Fibroblast of the aortic adventitia (primary cell): ENCODE measurements at places on chromosomes 4 and X. TPM values are rescaled to one million over a fixed set of nuclear protein-coding genes. Genes with fewer than 3 reads are reported as not detected.
A peak's percentile ranks its signal among the peaks of the same experiment; 100 is the strongest.

Gene GPRIN3
- under 0.01 and 0.49 TPM in 2 replicates for total RNA-seq

Gene RAB40AL
- total RNA-seq = 0.99 TPM in 1 of 2 replicates, not detected in the other

Gene GAB3
- total RNA-seq = 1.2 and 4.2 TPM in 2 replicates

Gene GPC3
- 16.4 TPM in 1 of 2 replicates, not detected in the other for total RNA-seq

Gene SCRG1
- total RNA-seq = 0.49 and 0.99 TPM in 2 replicates

Gene SPIN2A
- total RNA-seq = 0.63 TPM in 1 of 2 replicates, not detected in the other

Gene MTNR1A
- total RNA-seq = not detected in 2 replicates

DNA sequence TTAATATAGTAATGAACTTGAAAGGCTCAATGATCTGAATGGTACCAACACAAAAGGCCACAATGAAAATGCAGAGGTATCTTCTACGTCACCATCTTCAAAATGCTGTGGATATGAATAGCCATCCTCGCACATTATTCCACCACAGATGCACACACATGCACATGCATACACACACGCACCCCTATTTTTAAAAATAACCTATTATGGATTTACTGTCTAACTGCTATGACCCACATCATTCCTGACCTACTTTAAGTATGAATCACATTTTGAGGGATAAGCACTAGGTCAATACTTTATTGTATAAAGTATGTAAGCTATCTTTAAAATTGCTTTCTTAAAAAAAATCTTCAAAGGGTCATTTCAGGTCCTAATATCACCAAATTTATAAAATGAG lies 24.4 kb upstream of the CORIN start:
- peak; percentile 35 for DNase-seq

GRCh38 chr4:143341186-143341755 lies 4.6 kb downstream of the GAB1 start:
- DNase-seq = no peak

DNA sequence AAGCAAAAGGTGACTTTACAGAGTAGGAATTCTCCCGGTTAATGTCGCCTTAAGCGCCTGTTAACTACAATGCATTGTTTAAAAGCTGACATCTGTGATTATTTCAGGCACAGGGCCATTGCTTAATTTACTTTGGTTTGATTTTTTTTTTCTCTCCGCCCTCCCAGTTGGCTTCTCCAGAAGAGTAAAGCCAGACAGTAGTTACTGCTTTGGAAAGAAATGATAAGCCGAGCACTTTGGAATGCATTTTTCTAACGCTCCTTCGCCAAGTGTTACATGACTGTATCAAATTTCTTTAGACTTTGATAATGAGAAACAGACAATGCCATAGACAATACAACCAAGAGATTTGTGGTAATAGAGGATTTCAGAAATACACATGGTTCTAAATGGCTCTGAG lies 383.0 kb upstream of the TENM3 start:
- DNase-seq = peak; percentile 86

GRCh38 chrX:65572971-65573370 lies 38.4 kb upstream of the LAS1L start:
- no peak for DNase-seq

GRCh38 chr4:19030048-19030447 lies 1008.5 kb upstream of the LCORL start:
- no peak for DNase-seq

- no peak for DNase-seq
Measured at GRCh38 chrX:82677286-82677685, 830.8 kb upstream of the POU3F4 start.

DNA sequence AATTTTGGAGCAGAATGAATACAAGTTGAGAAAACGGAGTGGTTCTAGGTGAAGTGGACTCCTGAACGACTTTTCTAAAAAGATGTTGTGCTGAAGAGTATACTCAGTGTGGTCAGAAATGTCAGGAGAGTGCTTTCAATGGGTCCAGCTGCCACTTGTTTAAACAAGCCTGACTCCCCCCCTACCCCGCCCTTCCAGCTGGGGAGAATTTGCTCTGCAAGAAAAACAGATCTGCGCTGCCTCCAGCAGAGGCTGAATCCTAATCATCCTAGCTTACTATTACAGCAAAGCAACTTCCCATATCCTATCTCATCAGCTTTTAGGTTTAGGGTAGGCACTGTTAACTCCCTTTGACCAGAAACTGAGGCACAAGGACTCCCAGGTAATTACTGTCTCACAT lies 1.9 kb downstream of the MAP3K15 start:
- no peak for DNase-seq

DNA sequence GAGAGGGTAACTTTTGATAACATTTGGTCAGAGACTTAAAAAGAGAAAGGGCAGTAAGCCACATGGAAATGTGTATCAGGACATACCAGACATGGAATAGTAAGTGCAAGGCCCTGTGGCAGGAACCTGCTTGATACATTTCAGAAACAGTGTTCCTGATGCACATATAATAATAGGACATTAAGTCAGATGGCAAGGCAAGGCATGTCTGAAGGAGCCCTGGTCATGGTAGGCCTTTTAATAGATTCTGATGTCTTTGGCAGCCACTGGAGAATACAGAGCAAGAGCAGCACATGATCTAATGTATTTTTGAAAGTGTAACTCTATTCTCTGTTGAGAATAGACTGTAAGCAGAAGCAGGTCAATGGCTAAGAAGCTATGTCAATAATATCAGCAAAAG lies 279.7 kb downstream of the CAMK2D start:
- no peak for DNase-seq

DNA sequence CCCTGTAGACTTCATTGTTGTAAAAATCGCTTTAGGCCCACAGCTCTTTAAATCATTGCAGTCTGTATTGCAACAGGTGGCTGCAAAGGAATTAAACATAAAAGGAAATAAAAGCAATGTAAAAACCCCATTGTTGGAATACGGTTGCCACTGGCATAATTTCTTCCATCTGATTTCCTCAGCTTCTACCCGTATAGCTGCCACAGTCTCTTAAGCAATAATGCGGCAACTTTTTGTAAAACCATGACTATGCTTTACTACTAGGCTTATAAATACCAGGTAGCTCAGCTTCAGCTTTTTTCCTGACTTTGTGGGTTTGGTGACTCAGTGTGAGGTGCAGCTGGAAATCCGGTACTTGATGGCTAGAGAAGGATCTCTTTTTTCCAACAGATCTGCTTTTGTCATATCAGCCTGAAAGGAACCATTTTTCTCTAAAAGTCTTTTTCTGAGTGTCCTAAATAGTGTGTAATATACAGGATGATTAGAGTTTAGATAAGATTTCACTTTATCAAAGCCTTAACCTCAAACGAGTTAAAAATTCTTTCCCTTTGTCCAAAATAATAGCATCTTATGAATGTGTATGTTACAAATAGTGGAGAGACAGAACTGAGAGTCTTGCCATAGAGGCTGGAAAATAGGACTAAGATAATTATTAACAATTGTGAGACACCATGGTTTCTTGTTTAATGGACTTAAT lies 268.0 kb downstream of the ADGRL3 start:
- peak; percentile 13 for DNase-seq

DNA sequence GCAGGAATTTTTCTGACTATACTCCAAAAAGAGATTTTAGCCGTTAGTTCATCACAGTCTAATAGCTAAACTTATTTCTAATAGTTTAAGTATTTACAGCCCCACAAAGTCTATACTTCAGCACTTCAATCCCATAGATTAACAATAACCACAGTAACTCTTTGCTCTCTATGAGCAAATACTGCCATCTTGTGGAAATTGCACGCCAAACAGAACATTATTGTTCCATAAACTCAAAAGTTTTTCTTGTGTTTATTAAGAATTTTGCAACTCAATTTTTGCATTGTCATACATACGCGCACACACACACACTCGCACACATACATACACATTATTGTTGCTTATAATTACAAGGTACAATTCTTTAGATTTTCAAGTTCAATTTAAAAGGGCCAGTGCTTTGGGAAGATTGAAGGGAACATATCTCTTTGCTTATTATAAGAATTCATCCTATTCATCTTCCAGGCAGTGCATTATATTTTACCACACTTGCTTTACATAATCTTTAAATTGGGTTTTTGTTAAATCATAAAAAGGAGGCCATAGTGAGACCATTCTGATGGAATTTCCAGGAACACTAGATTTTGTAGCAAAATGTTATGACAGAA lies 63.8 kb upstream of the ATOH1 start:
- DNase-seq = peak; percentile 56

DNA sequence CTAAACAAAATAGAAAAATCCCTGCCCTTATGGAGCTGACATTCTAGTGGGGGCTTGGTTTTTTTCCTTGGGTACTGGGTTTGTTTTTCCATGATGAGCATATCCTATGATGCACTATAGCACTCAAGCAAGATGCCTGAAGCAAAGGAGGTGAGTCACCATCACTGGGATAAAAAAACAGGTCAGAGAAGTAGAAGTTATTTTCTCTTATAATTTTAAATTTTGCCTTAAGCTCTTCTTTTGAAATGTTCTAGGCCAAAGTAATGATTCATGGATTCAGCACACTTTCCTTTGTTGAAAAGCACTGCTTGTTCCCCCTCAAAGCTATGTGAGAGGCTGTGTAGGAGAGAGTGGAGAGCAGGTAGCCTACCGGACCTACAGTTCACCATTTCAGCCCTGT lies 15.2 kb upstream of the CXCL2 start:
- DNase-seq = peak; percentile 81

- no peak for DNase-seq
Measured at GRCh38 chr4:173009129-173009823, 159.3 kb upstream of the GALNT7 start.

GRCh38 chrX:152915541-152916241 lies 17.8 kb downstream of the ZNF185 start:
- peak; percentile 41 for DNase-seq

DNA sequence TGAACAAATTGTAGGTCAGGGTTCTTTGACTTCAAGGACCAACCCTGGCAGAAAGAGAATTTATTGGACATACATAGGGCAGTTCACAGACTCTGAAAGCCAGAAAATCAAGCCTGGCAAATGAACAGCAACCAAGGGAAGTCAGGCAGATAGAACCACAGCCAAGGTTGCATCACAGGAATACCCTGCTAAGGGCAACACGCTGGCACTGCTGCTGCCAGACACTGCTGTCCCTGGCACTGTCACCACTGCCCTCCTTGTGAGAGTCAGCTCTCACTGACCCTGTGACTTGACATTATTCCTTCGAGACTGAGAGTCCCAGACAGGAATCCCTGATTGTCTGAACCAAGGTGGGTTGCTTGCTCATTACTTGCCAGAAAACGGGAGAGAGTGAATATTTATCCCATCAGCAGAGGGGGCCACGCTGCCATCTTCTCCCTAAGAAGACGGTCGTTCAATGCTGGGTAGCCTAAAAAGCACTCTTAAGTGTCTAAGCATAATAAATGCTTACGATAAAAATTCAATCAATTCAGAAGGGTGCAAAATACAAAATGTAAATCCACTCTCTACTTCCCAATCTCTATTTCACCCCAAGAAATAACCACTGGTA lies 23.2 kb upstream of the PTTG2 start:
- DNase-seq = no peak

DNA sequence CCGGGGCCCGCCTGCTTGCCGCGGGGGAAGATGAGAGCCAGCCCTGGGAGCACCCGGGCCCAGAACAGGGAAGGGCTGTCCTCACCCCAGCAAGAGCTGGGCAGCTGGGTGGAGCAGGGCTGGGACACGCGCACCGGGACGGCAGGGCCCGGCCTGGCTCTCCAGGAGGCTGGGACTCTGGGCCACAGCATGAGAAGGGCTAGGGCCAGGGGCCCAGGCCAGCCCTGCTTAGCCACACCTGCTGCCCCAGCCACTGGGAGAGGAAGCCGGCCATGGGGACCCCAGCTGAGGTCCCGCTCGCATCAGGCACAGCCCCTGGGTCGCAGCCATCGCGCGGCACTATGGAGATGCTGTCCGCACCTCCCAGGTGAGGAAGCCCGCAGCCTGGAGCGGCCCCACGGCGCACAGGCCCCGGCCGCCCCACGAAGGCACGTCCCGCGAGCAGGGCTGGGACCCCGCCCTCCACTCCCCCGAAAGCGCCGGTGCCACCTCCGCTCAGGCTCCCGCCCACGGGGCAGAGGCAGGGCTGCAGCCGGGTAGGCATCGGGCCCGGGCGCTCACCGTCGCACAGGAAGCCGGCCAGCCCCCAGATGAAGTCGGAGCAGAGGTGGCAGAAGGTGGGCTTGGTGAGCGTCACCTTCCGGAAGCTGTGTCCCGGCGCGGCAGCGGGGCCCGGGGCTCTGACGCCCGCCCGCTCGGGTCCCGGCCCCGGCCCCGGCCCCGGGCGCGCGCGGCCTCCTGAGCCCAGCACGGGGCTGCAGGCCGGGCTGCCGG lies 531 bp downstream of the DGKQ start:
- peak; percentile 12 for DNase-seq

DNA sequence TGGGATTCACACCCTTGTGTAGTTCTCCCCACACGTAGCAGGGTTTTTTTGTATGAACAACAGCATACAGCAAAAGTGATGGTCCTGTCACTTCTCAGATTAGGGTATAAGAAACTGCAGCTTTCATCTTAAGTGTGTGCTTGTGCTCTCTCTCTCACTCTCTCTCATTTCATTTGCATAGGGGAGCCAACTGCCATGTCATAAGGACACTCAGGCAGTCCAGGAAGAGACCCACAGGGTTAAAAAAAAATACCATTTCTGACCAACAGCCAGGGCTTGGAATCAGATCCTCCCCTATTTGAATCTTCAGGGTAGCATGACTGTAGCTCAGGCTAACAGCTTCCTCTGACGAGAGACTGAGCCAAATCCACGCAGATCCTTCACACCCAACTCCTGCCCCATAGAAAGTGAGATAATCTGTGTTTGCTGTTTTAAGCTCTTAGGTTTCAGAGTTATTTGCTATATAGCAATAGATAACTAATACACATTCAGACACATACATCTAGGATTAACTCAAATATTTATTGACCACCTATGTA lies 331.2 kb downstream of the PAPSS1 start:
- no peak for DNase-seq

DNA sequence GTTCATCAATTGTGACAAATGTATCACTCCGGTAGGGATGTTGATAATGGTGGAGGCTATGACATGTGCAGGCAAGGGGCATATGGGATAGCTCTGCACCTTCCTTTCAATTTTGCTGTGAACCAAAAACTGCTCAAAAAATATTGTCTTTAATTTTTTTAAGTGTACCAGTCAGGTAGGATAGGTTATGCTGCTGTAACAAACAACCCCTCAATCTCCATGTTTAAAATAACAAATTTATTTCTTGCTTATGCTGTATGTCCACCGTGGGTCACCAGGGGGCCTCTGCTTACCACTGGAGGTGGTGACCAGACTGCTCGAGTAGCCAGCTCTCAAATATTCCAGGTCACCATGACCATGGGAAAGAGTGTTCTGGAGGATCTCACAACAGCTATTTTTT lies 23.4 kb upstream of the MSX1 start:
- DNase-seq = no peak

DNA sequence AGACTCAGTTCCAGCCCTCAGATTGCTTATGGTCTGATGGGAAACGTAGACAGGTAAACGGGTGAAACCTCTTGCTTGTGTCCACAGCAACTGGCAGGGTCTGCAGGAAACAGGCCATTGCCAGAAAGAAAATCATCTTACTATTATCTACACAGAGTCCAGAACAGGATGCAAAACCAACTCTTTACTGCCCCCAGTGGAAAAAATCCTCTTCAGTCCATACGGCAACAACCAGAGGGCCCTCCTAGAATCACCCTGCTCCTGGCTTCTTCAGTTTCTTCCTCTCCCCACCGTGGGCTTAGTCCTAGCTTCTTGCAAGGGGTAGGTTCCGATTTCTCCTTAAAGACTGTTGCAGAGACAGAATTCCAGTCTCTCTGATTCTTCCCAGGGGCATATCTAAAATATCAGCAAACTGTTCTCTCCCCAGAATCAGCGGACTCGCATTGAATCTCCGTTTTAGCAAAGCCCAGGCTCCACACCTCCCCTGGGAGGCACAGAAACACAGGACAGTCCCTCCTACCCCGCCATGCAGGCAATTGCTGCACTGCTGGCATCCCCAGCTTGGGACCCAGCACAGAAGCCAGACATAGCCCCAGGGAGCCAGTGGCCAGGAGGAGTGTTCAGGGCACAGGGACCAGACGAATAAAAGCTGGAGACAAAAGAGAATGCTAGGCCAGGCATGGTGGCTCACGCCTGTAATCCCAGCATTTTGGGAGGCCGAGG lies 41.0 kb upstream of the SH3RF1 start:
- peak; percentile 70 for DNase-seq
